Vagina (tissue), 2 donors: ENCODE measurements at places on chromosomes 1 and 21.
A peak's percentile ranks its signal among the peaks of the same experiment; 100 is the strongest.

DNA sequence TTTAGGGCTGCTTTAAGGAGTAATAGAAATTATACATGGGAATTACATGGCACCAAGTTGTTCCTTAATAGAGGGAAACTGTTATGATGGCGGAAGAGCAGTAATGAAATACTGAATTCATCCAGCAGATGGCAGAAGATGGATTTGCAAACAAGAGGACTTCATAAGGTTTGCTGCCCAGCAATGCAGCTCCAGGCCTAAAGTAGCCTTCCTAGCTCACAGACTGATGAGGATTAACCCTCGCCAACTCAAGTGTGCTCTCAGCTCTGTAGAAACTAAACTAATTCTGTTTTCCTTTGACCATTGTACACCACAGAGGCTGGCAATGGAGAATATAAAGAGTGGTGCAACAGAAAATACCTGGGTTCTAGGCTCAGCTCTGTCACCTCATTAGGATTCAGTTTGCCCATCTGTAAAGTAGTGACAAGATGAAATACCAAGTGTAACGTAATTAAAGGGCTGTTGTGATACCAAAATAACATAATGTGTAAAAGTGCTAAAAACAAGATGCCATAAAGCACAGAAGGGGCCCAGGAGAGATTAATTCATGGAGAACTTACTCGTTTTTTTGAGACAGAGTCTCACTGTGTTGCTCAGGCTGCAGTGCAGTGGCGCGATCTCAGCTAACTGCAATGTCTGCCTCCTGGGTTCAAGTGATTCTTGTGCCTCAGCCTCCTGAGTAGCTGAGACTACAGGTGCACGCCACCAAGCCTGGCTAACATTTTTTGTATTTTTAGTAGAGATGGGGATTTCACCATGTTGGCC is 102.4 kb upstream of the SERBP1 start:
- no peak overlapping the region for H3K27ac ChIP-seq
- H3K4me1 ChIP-seq: peaks cover 6% of the 10 kb centered on the region
- no peak overlapping the region for H3K4me3 ChIP-seq
- no peaks in the 10 kb centered on the region for H3K36me3 ChIP-seq
- DNase-seq: no peak
- no peaks in the 10 kb centered on the region for H3K27me3 ChIP-seq

GRCh38 chr1:55898181-55898580 is 681.2 kb downstream of the PLPP3 start:
- no peaks in the 10 kb centered on the region for H3K27me3 ChIP-seq
- no peaks in the 10 kb centered on the region for H3K36me3 ChIP-seq
- peak overlapping the region; percentile 58 for H3K27ac ChIP-seq
- DNase-seq: no peak
- no peaks in the 10 kb centered on the region for H3K4me1 ChIP-seq
- H3K4me3 ChIP-seq: no peak overlapping the region

GRCh38 chr1:165143437-165144065 is 213.0 kb downstream of the LMX1A start:
- no peak overlapping the region for H3K27ac ChIP-seq
- H3K36me3 ChIP-seq: no peaks in the 10 kb centered on the region
- no peaks in the 10 kb centered on the region for H3K4me1 ChIP-seq
- DNase-seq: no peak

GRCh38 chr1:193144999-193145398 is 23.2 kb downstream of the CDC73 start:
- H3K4me1 ChIP-seq: no peaks in the 10 kb centered on the region
- no peak overlapping the region for H3K27ac ChIP-seq
- H3K27me3 ChIP-seq: no peaks in the 10 kb centered on the region
- no peak for DNase-seq
- H3K36me3 ChIP-seq: peaks cover 25% of the 10 kb centered on the region

GRCh38 chr1:111739925-111740765 is 950 bp upstream of the INKA2 start:
- peak overlapping the region; percentile 61 for H3K4me3 ChIP-seq
- H3K4me1 ChIP-seq: peaks cover 31% of the 10 kb centered on the region
- no peaks in the 10 kb centered on the region for H3K27me3 ChIP-seq
- H3K27ac ChIP-seq: peak overlapping the region; percentile 90
- no peaks in the 10 kb centered on the region for H3K36me3 ChIP-seq

DNA sequence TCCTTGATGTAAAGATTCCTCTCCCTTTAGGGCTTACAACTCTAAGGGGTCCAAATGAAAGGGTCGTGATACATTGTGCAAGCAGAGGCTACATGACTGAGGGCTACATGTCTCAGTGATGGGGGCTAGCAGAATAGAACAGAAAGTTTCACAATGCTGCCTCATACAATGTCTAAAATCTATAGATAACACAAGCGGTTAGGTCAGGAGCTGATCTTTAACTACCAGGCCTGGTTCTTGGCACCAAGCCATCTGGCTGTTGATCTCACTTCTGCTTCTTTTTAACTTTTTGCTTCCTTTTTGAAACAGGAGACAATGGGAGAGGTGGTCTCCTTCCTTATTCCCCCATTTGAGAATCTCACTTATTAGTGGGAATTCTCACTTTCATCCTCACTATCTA is 710.2 kb downstream of the AMY1C start:
- no peaks in the 10 kb centered on the region for H3K36me3 ChIP-seq
- no peak overlapping the region for H3K27ac ChIP-seq
- no peaks in the 10 kb centered on the region for H3K27me3 ChIP-seq
- H3K4me3 ChIP-seq: no peak overlapping the region
